Stimulated activated effector memory CD8-positive, alpha-beta T cell treated with anti-CD3 and anti-CD28 coated beads, Interleukin-12 subunit alpha, Interleukin-12 subunit beta, amount 100 ng/mL, for 72 hours (primary cell): ENCODE measurements at places on chromosomes 2 and 18.

GRCh38 chr2:38074058-38074763 lies 1.7 kb downstream of the CYP1B1 start:
- DNase-seq, result peak; percentile 58

DNA sequence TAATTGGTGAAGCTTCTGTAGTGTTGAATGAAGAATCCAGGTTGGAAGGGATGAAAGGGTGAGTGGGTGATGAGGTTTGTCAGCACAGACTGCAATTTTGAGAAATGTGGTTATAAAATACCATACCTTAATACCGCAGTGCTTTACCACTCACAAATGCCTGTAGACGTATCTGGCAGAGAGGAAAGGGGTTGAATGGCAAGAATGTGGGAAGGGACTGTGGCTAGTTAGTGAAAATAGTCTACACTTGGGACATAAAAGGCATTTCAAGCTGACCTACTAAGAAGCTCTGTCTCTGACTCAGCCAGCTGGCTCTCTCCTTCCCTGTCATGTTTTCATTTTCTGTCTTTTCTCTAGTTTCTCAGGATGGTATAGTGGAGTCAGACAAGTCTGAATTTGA lies 25.1 kb downstream of the CDK15 start:
- no peak for DNase-seq

GRCh38 chr2:2926009-2926857 lies 451.4 kb downstream of the EIPR1 start:
- no peak for DNase-seq

GRCh38 chr2:198314559-198315153 lies 510.3 kb downstream of the PLCL1 start:
- DNase-seq, result no peak

DNA sequence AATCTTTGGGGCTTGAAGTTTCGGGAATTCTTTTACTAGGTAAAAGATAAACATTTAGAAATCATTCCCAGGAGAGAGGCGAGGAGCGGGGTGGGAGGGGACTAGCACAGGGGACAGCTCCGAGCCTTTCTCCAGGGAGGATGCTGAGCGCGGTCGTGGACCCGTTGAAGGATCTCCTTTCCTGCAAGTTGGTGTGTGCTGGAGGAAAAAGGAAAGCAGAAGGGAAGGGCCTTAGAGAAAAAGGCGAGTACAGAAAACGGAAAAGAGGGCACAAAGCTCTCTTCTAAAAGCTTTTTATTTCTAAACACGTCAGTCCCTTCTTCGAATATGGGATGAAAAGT lies 640 bp downstream of the SLC39A6 start:
- no peak for DNase-seq

GRCh38 chr18:56148373-56148772 lies 490.0 kb downstream of the TXNL1 start:
- no peak for DNase-seq

DNA sequence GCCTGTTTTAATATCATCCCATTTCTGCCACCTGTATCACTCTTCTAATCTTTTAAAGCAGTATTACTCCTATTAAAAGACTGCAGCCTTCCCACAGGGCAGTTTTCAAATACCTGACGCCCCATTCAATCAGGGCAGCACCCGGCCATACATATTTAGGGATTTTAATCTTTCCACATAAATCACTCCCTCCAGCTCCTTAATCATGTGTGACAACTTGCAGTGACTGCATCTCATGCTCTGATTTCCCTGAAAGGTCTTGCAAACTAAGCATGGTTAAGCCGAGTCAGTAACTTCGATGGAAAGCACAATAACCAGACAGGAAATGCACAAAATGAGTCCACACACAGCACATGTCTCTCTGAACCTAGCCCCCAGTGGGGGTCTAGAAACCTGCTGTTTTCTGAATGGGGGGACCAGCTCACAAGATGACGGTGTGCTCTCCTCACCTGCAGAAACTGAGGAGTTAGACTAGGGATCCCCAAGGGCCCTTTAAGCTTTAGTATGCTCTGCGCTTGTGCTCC lies 116.9 kb upstream of the CREB1 start:
- no peak for DNase-seq

DNA sequence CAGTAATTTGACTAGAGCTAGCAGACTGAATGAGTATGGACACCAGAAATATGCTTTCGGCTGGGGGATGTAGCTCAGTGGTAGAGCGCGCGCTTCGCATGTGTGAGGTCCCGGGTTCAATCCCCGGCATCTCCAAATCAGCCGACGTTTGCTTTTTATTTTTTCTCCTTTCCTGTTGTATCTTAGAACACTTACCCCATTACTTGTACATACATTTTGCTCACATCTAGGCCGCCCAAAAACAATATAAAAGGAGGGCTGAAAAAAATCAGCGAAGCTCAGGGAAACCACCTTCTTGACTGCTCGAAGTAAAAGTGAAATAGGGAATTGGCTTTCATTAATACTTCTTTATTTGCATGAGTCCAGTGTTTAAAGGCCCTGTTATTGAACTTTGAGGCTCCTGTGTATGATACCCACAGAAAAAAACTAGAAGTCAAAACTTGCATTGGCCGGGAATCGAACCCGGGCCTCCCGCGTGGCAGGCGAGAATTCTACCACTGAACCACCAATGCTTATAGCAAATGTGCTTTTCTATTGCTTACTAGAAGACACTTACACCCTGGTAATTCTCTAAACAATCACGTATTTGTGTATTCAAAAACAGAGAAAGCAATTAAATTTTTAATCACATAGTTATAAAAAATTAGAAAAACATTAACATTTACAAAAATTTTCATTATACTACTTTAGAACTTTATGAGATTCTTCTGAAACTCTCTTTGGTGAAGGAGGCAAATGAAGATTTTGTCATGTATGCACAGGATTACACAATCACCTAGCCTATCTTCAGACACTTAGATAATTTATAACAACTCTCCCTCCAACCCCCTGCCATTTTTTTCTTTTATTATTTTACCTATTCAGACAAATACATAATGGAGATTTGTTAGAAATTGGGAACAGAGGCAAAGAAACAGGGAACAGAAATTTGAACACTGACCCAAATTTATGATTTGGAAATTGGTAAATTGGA lies 35.2 kb upstream of the GPD2 start:
- DNase-seq, result peak; percentile 70

GRCh38 chr2:215680605-215681598 lies 245.0 kb upstream of the FN1 start:
- DNase-seq, result no peak

DNA sequence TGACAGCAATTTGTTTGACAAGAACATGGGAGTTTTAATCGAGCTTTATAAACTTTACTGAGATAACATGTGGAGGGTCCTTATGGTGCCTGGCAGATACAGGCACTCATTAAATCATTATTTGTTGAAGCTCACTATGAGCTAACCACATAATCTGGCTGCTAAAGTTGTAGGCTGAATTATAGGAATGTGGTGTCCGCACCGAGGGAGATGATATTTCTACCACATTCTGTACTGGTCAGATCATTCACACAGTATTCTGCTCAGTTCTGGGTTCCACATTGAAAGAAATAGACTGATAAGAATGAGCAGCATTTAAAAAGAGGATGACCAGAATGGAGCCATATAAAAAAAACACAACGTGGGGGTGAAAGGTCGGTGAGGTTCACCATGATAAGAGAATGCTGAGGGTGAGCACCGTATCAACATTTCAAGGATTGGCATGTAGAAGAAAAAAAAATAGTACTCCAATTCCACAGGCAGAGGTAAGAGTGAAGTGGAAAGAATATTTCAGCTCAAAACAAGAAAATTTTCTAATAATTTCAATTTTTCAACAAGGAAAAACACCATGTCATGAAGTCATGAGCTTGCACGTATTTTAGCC lies 54.4 kb downstream of the TMEFF2 start:
- no peak for DNase-seq

DNA sequence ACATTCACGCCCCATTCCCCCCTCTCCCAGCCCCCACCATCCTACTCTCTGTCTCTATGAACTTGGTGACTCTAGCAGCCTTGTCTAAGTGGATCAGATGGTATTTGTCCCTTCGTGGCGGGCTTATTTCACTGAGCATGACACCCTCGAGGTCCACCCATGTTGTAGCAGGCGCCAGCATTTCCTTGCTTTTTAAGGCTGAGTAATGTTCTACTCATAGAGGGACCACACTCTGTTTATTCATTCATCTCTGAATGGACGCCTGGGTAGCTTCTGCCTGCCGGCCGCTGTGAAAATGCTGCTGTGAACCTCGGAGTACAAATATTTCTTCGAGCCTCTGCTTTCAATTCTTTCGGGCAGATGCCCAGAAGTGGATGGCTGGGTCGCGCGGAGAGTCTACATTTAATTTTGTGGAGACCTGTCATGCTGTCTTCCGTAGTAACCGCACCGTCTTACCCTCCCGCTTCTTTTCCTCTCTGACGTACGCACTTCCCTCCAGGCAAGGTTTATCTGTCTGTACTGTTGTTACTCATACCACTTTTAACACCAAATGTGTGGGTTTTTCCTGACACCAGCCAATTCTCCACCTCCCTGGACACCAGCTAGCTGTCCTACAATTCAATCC lies 5.6 kb downstream of the CROCC2 start:
- no peak for DNase-seq

- no peak for DNase-seq
Measured at GRCh38 chr2:180709392-180710145, 270.8 kb upstream of the UBE2E3 start.

DNA sequence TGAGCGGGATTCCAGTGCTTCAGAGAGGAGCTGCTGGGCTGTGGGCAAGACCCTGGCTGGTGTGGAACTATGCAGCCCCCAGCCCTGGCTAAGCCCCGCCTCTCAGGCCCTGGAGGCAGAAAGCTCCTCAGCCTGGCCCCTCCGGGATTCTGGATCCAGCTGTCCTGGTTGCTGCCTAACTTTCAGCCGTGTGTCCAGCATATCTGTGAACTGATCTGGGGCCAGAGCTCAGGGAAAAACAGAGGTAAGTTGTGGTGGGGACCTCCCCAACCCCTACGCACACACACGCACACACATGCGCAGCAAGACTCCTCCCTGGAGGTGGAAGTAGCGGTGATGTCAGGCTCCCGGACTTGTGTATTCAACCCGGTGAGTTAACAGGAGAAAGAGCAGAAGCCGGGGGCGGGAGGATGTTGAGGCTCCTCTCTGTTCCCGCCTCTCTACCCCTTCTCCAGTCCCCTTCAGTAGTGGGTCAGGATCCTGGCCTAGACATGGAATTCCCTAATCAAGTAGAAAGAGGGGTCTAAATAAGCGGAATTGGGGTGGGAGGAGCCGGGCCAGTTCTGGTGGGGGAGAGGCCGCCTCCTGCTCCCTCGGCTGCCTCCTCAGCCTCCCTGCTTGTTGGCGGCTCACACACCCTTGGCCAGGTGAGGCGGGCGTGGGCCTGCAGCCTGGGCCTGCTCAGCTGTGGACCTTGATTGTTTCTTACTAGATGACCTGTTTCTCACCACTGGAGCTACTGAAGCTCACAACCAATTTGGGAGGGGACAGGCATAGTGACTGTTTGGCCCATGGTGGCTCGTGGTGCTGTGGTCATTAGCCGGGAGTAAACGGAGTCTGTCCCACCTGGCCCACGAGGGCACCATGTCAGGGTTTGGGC lies 33.4 kb downstream of the SIX2 start:
- DNase-seq, result no peak

- DNase-seq, result no peak
Measured at GRCh38 chr2:170512266-170512665, 202.9 kb upstream of the SP5 start.

- DNase-seq, result no peak
Measured at GRCh38 chr2:96175951-96176350, 30.7 kb upstream of the DUSP2 start.

DNA sequence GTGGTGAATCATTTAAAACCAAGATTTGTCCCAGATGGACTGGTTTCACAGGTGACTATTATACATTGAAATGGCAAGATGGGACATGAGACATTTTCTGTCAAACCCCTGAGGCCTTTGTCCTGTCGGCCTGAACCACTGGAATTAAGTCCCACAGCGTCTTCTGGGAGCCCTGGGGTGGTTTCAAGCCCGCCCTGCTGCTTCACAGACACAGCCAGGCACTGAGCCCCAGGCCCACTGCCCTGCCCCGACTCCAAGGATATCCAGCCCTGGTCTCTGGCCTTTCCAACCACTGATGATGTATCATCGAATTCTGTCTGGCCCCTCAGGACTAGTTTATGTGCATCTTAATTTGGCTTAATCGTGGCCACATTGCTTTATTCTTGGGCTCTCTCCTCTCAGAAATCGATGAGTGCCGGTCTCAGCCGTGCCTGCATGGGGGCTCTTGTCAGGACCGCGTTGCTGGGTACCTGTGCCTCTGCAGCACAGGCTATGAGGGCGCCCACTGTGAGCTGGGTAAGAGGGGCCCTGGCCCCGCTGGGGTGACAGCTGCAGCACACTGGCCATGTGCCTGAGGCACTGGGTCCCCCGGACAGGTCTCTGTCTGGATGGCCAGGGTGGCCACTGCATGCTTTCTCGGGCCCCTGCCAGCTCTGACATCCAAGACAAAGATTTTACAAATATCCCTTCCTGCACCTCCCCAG lies 39.5 kb downstream of the MTERF4 start:
- DNase-seq, result no peak

DNA sequence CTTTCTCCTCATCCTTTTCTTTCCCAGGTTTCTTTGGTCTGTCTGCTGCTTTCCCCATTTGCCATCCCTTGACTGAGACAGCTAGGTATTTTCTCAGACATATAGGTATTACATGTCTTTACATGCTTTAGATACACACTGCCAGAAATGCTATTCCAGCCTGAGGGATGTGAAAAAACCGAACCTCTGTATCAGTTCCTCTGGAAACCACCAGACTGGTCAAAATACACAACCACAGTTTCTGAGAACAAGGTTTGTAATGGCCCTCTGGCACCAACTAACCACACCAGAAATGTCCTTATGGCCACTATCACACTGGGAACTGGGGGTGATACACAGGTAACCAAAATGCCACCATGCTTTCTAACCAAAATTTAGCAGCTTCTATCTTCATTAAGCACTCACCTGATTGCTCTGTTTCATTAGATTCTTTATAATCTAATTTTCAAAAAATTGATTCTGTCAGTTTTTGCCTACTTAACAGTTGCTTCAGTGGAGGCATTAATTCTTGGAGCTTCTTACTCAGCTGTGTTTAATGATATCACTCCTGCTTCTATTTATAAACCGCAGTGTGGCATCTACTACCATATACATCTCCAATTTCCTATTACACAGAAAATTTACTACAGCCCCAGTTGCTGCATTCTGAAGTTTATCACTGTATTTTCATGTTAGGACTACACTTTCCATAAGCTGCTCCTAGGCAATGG lies 243.5 kb downstream of the WDPCP start:
- no peak for DNase-seq

DNA sequence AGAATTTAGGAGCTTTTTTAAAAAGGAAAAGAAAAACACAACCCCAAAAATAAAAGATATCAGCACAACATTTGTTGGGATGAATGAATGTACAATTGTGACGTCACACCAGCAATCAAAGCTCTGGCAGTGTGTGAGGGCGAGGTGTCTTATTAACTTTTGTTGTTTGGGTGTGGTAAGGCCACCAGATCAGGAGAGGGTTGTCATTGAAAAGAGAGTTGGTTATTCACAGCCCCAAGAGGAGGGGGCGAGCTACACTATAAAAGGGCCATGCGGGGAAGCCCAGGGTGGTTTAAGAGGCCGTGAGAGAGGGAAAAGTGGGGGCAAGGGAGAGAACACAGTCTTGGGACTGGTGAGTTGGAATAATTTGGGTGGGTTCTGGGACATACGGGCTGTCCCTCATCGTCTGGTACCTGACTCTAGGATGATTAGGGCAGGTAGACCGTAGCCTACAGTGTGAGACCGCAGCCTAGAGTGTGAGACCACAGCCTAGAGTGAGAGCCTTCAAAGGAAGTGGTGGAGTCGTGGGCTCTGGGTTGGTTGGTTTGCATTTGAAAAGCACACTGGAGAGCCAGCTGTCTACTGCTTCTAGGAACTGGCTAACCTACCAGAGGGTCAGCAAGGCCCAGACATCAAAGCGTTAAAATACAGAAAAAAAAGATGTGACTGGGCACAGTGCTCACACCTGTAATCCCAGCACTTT lies 128.4 kb downstream of the INO80D start:
- DNase-seq, result no peak
